ENCODE measurements at places on chromosomes 7 and 10.

- no peak for DNase-seq
Observed at GRCh38 chr10:11551916-11552602, 59.4 kb downstream of the USP6NL start.

- DNase-seq: no peak
Observed at GRCh38 chr10:37289833-37290464, 164.6 kb downstream of the ANKRD30A start.

- no peak for DNase-seq
Observed at GRCh38 chr10:113764582-113764981, 13.1 kb downstream of the PLEKHS1 start.

DNA sequence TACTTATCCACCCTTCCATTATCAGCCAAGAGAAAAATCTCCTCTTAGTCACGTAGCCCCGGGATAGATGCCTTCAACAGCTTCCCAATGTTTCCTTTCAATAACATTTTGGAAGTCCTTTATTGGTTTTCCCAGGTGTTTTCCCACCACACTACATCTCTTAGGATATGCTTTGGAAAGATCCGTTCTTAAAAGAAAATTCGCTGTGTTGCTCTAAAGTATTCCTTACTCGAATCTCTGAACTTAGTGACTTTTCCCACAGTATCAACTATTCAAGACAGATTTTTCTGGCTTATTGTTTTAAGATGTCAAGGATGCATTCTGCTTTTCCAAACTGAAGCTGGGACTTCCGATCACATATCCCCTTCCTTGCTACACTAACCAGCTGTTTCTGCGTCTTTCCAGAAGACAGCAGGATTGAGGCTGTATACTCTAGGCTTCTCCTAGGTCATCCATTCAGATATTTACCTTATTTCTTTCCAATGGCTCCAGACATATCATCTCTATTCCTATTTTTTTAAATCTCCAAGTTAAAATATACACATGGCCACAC lies 36.5 kb upstream of the SVIL start:
- DNase-seq: no peak

DNA sequence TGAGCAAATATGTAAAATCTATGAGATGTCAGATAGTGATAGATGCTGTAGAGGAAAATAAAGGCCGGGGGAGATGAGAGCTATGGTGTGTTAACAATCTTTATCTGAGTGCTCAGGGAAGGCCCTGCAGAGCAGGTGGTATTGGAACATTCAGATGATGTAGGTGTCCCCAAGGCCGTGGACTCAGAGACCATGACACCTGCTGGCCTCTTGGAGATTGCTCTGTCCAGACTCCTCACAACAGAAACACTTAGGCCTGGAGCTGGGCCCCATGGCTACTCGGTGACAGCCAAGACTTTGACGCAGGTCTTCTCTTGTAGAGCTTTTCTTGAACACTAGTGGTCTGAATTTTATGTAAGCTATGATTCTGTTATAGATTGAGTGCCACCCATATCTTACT lies 13.3 kb downstream of the AKR1E2 start:
- DNase-seq: no peak

- DNase-seq: no peak
Observed at GRCh38 chr7:214410-215212, 22.2 kb downstream of the FAM20C start.

DNA sequence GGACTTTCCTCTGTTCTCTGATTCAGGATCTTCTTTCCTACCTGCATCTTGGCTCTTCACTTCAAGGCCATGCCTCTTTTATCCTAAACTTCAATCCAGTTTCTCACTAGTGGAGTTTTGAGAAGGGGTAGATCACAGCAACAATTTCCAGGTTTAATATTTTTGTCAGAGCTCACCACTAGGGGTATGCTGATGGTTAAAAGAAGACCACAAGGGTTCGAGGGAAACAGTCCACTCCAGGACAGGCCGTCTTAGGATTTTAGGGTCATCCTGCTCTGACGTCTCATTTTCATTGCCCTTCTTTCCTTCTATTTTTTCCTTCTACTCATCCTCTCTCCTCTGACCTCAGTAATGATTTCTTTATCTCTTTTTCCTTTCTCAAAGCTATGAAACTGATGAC lies 11.3 kb downstream of the STAG3 start:
- no peak for DNase-seq

- peak; percentile 5 for DNase-seq
Observed at GRCh38 chr10:101291331-101292193, 62.3 kb upstream of the LBX1 start.

DNA sequence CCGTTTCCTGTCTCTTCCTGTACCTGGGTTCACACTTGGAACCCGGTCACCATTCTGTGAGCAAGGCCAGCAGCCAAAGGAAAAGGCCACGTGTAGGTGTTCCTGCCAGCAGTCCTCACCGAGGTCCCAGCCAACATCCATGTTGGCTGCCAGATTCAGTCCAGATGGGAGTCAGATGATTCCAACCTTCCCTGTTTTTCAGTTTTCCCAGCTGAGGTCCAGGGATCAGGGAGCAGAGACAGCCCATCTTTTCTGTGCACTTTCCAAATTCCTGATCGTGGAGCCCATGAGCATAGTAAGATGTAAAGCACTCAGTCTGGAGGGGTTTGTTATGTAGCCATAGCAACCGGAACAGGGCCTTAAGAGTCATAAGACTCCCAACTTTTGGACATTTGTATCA lies 3.9 kb upstream of the PVRIG start:
- DNase-seq: no peak

GRCh38 chr10:110487411-110488331 lies 10.0 kb upstream of the DUSP5 start:
- DNase-seq: no peak

GRCh38 chr10:118342638-118343020 lies 505 bp upstream of the FAM204A start:
- peak; percentile 4 for DNase-seq

DNA sequence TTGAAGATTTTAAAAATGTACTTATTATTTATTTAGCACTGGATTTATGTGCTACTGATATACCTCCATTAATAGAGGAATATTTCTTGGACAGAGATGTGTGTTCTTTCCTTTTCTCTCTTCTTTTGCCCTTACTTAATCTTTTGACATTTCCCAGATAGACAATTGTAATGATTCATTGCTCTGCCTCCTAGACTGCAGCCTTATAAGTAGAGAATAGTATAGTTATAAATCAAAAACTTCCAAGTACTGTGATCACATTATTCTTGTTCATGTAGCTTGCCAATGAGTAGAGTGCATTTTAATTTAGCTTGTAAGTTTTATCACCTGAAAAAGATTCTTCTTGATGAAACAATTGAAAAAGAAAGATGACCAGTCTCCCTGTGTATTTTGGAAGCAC lies 47.6 kb downstream of the CASD1 start:
- no peak for DNase-seq

GRCh38 chr7:55177068-55177530 lies 158.3 kb downstream of the EGFR start:
- no peak for DNase-seq

DNA sequence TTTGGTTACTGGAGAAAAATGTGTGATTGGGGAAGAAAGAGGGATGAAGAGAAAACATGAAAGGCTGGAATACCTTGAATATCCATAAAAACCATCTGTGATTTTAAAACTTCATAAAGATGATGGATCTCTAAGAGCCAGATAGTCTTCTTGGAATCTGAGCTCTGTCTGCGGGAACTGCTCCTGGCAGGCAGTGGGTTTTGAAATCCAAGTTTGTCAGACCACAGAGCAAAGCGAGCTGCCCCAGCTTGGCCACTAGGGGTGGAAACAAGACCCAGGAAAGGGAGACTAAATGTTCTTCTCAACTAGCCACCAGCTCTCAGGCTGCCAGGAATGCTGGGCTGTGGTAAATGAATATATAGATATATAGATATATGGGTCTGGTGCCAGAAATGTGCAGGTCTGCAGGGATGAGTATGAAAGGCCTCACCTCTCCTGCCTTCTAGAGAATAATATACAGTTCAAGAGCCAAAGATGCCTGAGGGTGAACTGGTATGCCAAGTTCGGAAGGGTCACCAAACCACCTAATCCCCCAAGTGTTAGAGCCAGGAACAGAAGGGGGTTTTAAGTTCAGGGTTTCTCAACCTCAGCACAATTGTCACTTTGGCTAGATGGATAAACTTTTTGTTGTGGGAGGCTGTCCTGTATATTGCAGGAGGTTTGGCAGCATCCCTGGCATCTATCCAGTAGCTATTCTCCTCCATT lies 208.8 kb downstream of the KCNMA1 start:
- no peak for DNase-seq

- no peak for DNase-seq
Observed at GRCh38 chr7:128242661-128243060, 1.6 kb downstream of the LEP start.

GRCh38 chr7:124702385-124702784 lies 63.2 kb downstream of the GPR37 start:
- no peak for DNase-seq

- no peak for DNase-seq
Observed at GRCh38 chr10:132397036-132397541, at the start of gene PWWP2B. Gene PWWP2B (plus strand): TSS chr10:132397200. CDS start chr10:132397227, 27 bp downstream.

DNA sequence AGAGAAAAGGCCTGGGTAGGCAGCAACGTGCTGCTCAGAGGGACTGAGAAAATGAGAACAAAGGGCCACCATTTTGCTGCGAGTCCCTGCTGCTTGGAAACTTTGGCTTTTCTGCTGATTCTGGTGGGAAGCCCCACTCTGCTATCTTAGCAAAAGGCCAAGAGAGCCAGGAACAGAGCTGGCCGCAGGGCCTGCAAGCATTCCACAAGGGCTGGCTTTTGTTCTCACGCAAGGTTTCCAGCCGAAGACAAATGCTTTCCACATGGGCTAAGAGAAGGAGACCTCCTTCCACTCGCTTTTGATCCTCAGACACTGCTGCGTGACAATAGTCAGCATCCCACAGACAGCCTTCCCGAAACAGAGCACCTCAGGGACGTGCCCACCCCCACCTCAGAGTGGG lies 163.1 kb downstream of the ARHGAP12 start:
- DNase-seq: no peak

DNA sequence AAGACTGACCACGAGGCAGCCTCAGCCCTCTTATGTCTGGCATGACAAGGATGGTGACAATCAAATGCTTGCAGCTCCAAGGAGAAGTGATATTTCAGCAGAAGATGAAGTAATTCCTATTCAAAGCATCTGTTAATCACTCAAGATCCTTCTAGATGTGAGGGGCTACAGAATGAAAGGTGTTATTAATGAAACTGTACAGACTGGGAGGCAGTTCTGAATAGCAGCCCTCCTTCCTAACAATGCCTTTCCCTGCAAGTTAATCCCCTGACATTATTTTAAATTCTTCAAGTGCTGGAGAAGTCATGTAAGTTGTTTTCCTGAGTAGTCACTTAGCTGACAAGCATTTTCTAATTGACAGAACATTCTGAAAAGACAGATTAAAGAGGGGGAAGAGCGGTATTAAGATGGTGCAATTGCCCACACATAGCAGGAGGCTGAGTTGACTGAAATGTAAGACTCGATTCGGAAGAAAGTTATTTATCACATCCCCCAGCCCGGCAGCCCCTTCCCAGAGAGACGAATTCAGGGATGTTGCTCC lies 300.8 kb downstream of the GRID1 start:
- no peak for DNase-seq

GRCh38 chr7:47294556-47295222 lies 287.2 kb downstream of the TNS3 start:
- DNase-seq: no peak

Measured in HL-60 (cell line).